Stimulated activated CD8-positive, alpha-beta memory T cell treated with anti-CD3 and anti-CD28 coated beads, Interleukin-4, amount 100 ng/mL, for 1 hour (primary cell): ENCODE measurements at places on chromosomes 3 and 15.
A peak's percentile ranks its signal among the peaks of the same experiment; 100 is the strongest.

GRCh38 chr15:51348688-51349087, 7.2 kb downstream of the GLDN start:
- no peak for DNase-seq

GRCh38 chr3:59791774-59792308, 742.0 kb upstream of the CFAP20DC start:
- DNase-seq = no peak

DNA sequence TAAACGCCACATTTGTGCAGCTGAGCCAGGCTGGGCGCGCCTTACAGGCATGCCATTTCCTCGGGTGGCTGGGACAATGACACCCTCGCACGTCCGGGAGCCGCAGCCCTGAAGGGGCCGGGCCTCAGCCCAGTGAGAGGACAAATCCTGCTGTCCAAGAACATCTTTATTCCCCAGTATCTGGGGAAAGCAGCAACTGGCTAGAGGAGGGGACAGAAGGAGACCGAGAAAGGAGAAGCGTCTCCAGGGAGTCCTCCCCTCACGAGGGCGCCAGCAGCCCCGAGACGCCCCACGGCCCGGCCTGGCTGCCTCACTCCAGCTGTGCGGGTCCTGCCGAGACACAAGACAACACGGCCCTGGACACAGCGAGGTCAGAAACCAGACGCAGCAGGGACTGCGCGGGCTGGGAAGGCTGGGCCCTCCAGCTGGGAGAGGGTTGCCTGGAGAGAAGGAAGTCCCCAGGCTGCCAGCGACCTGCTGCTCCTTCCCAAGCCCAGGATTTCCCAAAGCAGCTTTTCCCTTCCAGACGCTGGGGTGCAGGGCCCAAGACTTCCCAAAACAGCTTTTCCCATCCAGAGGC, 130.2 kb downstream of the CHSY1 start:
- no peak for DNase-seq

- DNase-seq = no peak
Measured at GRCh38 chr3:73052857-73053256, 8.6 kb upstream of the EBLN2 start.

DNA sequence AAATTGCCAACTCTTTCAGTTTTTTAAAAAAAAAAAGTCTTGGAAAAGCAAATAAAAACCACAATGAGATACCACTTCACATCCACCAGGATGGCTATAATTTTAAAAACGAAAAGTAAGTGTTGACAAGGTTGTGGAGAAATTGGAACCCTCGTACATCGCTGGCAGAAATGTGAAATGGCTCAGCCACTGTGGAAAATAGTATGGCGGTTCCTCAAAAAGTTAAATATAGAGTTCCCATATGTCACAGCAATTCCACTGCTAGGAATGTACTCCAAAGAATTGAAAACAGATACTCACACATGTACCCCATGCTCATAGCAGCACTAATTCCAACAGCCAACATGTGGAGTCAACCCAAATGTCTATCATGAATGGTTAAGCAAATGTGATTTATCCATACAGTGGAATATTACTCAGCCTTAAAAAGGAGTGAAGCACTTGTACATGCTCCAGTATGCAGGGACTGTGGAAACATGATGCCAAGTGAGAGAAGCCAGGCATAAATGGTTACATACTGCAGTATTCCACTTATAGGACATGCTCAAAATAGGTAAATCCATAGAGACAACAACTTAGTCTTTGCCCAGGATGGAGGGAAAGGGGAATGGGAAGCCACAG, 73.8 kb upstream of the PCSK6 start:
- DNase-seq = no peak

GRCh38 chr3:76131396-76132153, 346.2 kb upstream of the ZNF717 start:
- DNase-seq = no peak

- no peak for DNase-seq
Measured at GRCh38 chr3:175270198-175270837, 411.2 kb downstream of the NAALADL2 start.

DNA sequence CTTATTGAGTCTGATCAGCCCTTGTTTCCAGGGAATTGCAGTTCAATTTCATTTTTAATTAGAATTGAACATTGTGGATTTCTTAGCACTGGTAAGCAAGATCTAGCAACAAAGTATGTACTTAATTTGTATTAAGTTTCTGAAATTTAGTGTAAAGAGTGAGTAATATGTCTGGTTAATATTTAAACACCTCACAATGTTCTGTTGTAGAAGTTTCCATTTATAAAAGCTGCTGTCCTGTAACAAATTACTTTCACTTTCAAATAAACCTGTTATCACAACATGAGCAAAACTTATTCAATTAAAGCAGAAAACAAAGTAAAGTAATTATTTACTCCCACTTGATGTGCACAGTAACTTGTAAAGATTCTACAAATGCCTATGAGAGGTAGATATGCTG, 448.5 kb downstream of the NAALADL2 start:
- no peak for DNase-seq

DNA sequence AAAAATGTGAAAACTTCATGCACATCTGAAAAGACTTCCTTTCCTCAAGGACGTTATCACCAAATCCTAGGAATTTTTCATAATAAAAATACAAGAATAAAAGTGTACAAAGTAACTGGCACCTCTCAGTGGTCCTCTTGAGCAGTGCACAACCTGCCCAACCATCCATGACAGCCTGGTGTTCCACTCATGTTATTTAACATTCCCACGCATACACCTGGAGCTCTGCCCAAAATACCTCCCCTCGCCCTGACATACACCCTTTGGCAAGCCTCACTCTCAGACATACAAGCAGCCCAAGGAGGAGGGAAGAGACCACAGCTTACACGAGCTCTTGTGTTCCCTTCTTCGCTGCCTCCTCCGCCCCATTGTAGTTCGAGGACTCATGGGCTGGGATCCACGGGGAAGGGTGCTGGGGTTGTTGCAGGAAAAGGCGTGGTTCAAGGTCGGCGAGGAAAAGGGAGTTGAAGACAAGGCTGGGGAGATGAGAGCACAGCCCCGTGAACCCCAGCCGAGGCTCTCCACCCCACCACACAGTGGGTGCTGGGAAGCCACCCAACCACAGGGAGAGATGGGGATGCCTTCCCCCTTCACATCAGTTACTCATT, 23.3 kb downstream of the GRIP2 start:
- no peak for DNase-seq

GRCh38 chr3:128217702-128218547, 64.6 kb downstream of the EEFSEC start:
- no peak for DNase-seq

DNA sequence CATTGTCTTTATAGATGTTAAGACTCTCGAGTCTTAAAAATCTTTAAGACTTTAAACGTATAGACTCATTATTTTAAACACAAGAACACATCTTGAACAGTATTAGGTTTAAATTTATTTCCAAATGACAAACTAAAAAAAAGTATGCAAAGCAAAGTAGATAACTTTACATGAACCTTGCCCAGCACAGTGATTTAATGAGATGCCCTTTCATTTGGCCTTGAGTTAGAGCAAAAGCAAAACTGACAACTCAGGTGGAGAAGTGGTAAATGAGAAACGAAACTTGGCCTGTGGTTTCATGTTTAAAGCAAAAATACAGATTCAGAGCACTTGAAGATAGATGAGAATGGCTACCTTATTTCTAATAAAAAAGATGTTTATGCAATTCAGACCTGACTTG, 8.6 kb downstream of the GPR15 start:
- DNase-seq = no peak

DNA sequence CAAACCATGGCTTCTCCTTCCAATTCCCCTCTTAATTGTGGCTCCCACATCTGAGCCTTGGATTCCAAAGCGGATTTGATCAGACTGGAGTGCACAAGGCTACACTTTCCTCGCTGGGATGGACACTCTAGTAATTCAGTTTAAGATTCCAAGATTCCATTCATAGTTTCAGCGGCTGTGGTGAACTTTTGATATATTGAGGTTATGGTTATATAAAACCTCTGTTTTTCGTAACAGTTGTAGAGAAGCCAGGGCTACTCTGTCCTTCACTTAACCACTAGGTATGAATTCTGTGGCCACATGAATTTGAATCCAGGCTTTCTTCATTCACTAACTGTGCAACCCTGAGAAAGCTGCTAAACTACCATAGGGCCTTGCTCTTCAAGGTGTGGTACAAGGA, 67.9 kb upstream of the KY start:
- DNase-seq = no peak

- DNase-seq = no peak
Measured at GRCh38 chr15:96348112-96349027, 17.9 kb downstream of the NR2F2 start.

DNA sequence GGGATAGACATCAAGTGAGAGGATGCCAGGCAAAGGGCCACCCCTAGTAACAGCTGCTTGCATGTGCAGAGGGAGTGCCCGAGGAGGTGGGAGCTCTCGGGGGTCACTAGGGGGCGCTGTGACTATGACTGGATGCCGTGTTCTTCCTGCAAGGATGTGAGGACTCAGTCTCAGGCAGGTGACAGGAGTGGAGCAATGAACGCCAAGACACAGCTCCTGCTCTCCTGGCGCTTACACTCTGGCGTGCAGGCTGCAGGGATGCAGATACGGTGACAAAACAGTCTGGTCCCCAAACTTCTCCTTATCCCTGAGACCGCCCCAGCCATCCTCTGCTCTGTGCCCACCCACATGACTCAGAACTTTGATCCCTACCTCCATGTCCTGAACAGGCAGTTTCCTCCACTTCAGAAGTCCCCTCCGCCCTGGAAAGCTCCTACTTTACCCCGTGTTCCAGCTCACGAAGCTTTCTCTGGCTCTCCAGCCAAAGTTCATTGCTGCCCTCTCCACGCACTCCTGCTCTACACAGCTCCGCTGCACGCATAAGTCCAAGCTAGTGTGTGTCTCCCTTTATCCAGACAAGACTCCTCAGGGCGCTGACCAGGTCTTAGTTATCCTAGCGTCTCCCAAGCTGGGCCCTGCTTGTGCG, 14.7 kb downstream of the RHOV start:
- DNase-seq = peak; percentile 62

- peak; percentile 57 for DNase-seq
Measured at GRCh38 chr15:67542420-67543347, at the start of gene MAP2K5. Gene MAP2K5, plus strand, starts transcription at chr15:67542703. Its CDS starts 633 bp downstream, at chr15:67543336.

DNA sequence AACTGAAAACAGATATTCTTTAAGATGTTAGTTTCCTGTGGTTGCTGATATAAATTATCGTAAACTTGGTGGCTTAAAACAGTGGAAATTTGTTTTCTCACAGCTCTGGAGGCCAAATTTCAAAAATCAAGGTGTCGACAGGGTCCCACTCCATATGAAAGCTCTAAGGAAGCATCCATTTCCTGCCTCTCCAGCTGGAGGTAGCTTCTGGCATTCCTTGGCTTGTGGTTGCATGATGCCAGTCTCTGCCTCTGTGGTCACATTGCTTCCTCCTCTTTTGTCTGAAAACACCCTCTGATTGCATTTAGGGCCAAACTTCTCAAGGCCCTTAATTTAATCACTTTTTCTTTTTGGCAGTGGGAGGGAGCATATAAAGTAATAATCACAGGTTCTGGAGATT, 96.8 kb downstream of the PPM1L start:
- no peak for DNase-seq

- no peak for DNase-seq
Measured at GRCh38 chr3:152858170-152858800, 23.4 kb downstream of the P2RY1 start.

- no peak for DNase-seq
Measured at GRCh38 chr3:23966328-23966727, 21.2 kb downstream of the NR1D2 start.

GRCh38 chr3:134638385-134639030, 12.3 kb downstream of the KY start:
- no peak for DNase-seq

DNA sequence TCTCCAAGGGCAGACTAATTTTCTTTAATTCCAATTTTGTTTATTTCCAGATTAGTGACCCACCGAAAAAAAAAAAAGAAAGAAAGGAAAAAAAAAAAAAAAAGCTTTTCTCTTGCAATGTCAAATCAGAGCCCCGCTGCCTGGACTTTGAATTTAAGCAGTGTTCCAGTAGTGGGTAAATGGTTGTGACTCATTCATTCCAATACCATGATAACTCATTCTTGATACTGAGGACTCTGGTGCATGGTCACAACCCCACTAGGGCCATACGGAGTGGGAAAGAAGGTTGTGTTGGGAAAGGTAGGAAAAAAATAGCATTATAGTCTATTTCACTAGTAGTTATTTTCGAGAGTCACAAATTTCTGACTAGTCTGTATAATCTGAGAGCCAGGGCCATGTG, 59.1 kb upstream of the COL8A1 start:
- no peak for DNase-seq

- DNase-seq = no peak
Measured at GRCh38 chr3:186477876-186478275, 66.3 kb downstream of the CRYGS start.

DNA sequence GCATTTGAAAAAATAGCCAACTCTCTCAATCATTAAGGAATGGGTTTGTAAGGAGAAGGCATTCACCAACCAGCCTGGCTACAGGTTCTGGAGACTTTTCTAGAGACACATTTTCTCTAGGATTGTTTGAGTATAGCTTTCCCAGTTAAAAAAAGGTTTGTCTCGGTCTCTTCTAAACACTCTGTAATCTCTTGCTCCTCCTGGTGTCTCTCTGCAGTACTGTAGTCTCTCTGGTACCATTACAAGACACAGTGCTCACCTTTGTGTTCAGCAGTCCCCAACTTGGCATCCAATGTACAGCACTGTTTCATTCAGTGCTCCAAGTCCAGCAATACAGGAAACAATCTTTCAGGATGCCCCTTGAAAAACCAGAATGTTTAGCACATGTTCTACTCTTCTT, 534.4 kb downstream of the ZNF385D start:
- no peak for DNase-seq

DNA sequence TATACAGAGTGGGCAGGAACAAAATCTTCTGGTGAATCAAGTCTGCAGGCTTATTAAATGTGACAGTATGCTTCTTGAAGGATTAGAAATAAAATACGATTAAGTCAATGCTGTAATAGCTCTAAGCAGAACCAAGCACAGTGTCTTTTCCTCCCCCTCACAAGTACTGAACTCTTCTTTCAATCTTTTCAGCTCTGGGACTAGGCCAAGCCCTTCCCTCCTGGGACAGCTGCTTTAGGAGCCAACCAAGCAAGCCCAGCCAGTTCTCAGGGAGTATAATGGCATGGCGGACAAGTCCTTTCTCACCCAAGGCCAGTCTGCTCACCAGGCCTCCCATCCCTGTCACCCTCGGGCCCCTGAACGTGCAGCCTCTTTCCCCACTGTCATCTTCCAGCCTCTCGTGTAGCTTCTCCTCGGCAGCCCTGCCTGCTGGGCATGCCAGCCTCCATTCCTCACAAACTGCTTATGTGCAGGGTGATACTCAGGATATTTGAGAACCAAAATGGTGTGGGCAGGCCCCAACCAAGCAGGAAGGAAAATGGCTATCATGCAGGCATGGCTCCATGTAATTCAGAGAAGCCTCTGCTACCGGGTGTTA, 8.4 kb upstream of the PPP1R2 start:
- no peak for DNase-seq
